ENCODE measurements at places on chromosomes 7 and 10.

GRCh38 chr10:33421789-33422462 is 87.5 kb upstream of the NRP1 start:
- no peak for DNase-seq

DNA sequence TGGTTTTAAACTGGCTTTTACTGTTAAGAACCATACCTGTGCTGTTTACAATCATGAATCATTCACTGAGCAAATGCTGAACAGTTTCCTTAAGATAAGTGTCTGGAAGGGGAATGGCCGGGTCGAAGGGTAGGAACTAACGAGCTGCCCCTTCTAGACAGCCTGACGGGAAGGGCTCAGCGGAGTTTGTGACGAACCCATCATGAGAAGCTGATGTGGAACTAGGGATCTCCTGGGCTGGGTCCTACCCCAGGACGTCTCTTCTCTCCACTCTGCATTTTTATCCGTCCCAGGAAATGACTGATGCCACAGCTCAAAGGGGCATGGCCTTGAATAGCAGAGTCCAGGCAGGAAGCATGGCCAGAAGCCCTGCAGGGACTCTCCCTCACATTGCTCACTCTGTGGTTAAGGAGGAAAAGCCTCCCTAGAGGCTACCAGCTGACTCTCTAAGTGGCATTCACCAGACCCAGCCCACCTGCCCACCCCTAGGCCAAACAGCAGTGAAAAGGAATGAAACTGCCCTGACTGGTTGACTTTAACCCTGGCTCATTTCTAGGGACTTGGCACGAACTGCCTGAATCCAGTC is 112.0 kb downstream of the PFKFB3 start:
- no peak for DNase-seq

- no peak for DNase-seq
Observed at GRCh38 chr10:71206911-71207310, 5.5 kb upstream of the UNC5B start.

DNA sequence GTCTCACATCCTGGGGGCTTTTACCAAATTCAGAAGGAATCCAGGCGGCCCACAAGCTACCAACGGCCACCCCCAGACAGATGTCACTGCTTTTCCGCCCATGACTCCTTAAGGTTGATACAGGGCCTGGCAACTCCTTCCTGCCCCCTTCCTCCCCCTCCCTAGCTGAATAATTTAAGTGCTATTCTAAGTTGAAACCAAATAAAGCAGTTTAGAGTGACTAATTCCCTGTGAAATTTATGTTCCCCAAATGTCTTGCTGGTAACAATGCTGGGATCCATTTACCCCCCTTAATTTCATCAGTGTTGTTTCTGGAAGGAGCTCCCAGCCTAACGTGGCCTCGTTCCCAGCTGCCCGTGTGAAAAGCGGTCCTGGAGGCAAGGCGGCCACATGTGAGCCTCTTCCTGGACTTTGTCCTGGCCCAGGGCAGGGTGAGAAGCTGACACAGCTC is 109.6 kb downstream of the TMEM130 start:
- no peak for DNase-seq

GRCh38 chr10:31000071-31000782 is 31.4 kb downstream of the ZNF438 start:
- no peak for DNase-seq

GRCh38 chr10:76040107-76040829 is 608.8 kb downstream of the LRMDA start:
- no peak for DNase-seq

DNA sequence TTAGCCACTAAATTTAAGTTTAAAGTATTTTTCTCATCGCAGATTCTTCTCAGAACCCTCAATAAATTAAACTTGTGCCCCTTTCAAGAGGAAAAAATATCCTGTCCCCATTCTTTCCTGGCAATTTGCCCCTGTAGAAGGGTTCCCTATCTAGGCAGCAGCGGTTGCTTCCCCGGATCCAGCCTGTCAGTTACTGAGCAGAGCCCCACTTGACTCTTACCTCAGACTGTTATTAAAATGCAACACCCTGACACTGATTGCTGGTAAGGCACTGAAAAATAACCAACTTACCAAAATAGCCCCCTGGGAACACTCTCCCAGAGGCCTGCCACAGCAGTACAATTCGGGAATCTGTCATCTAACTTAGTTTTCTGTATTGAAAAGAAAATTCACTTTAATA is 13.9 kb downstream of the LMTK2 start:
- DNase-seq, result no peak

GRCh38 chr10:103648251-103648635 is 154.7 kb downstream of the NEURL1 start:
- no peak for DNase-seq

GRCh38 chr7:36827726-36828703 is 103.7 kb upstream of the AOAH start:
- DNase-seq, result no peak

- no peak for DNase-seq
Observed at GRCh38 chr10:123507298-123507697, 158.9 kb upstream of the GPR26 start.

- no peak for DNase-seq
Observed at GRCh38 chr7:919114-919442, 35.4 kb downstream of the ADAP1 start.

GRCh38 chr7:96747418-96747940 is 37.8 kb upstream of the SEM1 start:
- DNase-seq, result no peak

DNA sequence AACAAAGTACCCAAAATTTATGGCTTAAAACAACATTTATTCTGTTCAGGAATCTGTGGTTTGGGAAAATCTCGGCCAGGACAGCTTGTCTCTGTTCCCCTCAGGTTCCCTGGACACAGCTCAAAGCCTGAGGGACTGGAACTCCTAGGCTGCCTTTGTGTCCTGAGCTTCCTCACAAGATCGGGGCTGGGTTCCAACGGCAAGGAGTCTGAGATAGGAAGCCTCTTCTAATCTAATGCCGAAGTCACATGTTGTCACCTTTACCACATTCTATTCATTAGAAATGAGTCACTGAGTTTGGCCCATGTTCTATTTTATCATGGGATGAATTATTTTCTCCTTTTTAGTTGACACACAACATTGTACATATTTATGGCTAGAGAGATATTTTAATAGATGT is 80.5 kb downstream of the ANKRD26 start:
- DNase-seq, result no peak

DNA sequence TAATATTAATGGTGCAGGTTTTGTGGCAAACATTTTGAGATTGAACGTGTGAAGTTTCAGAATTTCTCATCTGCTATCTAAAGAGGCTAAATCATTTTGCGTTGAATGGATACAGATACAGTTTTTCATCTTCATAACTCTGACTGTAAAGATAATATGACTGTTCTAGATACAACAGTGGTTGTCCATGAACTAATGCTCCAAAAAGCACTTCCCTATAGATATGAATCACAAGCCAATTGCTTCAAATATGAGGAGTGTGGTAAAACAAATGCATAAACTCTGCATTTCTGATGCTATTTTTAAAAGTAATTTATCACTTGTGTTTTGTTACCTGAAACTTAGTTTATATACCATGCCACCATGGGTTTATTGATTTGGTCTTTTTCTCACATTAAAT is 750.1 kb downstream of the MAGI2 start:
- DNase-seq, result no peak

Measured in NCI-H187 (cell line).